ENCODE measurements at places on chromosomes 1 and 21.

- DNase-seq: no peak
These were observed 556 bp downstream of the MECR start for GRCh38 chr1:29230204-29230552.

- no peak for DNase-seq
These were observed 7.1 kb downstream of the ZC3H12A start for GRCh38 chr1:37481289-37482003.

DNA sequence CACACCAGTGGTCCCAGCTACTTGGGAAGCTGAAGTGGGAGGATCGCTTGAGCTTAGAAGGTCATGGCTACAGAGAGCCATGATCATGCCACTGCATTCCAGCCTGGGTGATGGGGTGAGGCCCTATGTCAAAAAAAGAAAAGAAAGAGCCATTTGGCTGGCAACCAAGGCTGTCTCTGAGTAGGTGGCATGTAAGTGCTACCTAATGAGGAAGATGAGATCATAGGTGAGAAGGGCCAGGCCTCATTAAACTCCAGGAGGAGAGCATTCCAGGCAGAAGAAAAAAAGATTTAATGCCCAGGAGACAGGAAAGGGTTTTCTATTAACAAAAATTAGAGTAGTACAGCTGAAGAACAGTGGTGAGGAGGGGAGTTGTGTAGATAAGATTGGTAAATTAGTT, 103.4 kb upstream of the ZNF678 start:
- peak; percentile 23 for DNase-seq

DNA sequence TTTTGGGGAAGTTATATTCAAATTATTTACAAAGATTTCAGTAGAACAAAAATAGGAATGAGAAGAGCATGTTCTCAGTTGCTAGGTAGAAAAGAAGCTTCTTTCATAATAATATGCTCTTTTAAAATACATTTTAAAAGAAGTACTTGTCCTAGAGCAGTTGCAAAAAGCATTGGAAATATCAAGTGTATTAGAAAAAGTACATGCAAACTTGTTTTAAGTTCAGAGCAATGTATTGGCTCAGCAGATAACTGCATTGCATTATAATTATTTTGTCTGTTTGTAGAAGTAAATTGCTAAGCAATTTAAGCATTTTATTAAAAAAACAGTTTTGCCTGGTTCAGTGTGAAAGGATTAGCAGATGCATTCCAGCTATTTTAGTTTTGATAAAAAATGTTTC, 806.4 kb downstream of the USP25 start:
- no peak for DNase-seq

DNA sequence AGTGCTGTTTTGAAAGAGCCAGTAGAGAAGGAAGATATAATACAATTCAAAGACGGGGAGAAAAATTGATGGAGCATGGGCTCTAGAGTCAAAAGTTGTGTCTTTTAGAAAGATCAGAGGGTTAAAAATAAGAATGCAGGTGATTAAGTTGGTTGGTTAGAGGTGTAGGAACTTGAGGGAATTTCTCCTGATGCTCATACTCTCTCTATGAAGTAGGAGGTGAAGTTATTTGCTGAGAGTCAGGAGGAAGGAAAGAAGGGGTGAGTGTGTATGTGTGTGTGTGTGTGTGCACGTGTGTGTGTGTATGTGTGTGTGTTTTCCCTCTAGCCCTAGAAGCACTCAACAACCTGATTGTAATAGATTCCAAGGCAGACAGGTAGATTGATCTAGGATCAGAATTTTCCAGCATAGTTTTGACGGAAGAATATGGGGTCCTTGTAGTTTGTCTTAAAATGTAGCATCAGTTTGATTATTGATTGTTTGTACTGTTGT, 88.3 kb upstream of the MACF1 start:
- DNase-seq: no peak

GRCh38 chr1:84496498-84496897, 9.7 kb upstream of the SPATA1 start:
- no peak for DNase-seq

DNA sequence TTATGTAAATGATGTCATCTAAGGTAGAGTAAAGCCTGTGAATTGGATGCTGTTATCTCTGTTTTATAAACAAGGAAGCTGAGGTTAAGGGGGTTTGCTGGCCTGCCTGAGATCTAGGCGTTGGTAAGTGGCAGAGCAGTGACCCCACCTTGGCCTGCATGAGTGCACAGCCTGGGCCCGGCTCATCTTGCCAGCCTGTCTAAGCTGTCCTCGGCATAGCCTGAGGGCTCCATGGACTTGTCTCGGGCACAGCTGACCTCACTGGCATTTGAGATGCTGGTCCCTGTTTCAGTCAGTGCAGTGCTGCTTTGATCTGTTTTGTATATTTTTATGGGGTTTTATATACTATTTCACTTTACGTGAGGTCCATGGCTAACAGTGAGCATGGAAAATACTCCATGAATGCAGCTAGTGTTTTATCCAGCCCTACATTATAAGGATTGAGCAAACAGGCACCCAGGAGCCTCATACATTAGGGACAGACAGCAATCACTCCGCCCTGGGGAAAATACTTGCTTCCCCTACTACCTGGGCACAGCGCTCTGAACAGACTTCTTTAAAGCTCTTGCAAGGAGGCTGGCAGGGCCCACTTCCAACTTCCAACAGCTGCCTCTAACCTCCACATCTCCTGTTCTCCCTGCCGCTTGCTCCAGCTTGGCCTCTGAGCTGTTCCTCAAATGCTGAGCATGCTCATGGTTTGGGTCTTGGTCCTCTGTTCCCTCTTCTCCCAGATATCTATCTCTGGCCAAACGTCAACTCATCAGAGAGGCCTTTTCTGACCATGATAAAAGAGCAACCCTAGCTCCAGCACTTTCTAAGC, 150.6 kb upstream of the HMGB4 start:
- no peak for DNase-seq

- no peak for DNase-seq
These were observed 99.7 kb downstream of the LAMC2 start for GRCh38 chr1:183285746-183286145.

DNA sequence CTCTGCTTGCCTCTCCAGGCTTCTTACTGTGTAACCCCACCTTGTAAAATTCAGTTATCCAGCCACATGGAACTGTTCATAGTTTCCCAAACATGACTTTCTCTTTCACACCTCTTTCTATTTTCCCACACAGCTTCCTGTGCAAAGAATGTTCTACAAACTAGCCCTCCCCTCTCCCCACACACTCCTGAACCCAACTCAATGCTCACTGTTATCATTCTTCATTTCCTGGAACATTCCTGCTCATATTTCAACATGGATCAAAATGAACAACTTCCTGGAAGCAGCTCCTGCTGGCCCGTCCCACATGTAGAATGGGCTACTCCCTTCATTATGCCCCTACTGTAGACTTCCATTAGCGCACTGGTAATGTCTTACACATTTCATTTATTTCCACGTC, 7.5 kb upstream of the HSD11B1 start:
- DNase-seq: no peak

DNA sequence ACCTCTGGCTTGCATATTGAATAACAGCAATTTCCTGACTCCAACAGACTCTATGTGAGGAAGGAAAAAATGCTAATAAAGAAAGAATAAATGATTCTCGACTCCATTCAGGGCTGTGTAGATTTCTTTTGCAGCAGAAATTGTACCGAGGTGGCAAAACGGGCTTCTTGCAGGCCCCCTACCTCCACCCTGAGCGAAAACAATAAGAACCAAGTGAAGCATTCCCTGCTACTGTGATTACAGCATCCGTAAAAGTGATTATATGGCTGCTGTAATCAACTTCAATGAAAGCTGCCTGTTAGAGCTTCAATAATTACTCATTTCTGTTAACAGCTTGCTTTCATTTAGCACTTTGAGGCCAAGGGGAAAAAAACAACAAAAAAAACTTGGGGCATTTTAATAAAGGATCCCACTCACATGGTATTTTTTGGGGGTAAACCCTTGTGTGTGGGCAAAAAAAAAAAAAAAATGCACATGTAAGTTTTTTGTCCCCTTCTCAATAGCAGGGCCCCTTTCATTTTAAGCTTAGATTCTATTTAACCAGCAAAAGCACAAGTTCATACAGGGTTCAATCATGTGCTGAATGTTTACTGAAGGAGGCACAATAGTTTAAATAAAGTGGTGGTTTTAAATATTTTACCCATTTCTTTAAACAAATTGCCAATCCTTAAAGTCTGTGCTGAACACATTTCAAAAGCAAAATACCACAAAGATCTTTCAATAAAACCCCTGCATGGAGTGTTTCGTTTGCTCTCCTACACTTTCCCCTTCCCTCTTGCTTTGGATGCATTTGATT, 271.6 kb downstream of the LMO4 start:
- DNase-seq: no peak

- no peak for DNase-seq
These were observed 87.0 kb downstream of the POFUT2 start for GRCh38 chr21:45200581-45201296.

DNA sequence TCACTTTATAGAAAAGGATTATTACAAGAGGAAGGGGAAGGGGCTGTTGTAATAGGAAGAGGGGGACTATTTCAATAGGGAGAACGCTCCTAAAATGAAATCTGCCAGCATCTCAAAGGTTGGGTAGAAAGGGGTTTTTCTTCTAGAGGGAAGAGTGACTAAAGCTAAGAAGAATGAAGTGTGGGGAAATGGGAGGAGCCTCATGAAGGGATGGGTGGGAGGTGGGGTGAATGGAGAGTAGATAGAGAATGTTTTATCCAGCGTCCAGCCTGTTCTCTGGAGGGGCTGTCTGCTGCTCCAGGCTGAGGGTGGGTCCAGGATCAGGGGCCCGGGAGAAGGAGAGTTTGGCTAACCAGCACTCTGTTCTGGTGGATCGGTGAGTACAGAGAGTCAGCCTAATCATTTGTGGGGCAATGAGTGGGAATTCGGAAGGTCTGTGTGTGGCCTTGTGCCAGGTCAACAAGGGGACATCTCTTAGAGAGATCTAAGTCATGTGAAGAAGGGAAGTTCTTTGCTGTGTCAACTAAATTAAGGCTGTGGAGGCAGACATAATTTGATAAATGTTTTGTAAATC, 25.2 kb downstream of the VN1R5 start:
- DNase-seq: no peak

DNA sequence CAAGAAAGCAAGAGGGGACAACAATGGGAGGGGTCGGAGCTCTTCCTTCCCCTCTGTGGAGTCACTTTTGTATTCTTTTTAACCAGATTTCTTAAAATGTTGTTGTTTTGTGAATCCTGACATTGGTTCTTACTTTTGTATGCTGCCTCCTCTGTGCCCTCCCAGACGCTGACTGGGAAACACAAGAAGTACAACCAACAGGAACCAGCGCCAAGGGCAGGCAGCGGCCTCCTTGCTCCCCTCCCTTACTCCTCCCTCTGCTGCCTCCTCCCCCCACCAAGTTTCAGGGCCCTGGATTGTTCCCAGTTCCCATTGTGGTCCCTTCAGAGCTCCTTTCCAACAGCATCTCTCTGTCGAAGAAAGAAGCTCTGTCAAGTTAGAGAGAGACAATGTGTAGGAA, 111.1 kb downstream of the BRINP2 start:
- peak; percentile 29 for DNase-seq

DNA sequence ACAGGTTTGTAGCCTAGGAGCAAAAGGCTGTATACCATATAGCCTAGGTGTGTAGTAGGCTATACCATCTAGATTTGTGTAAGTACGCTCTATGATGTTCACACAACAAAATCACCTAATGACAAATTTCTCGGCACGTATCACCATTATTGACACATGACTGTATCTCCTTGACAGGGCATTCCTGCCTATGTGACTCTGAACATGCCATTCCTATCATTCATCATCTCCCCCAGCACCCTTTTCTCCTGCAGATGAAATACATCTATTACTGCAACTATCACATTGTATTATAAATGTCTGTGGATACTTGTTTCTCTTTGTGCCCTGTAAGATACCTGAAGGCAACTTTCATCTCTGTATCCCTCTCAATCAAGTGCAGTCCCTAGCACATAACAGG, 29.9 kb downstream of the TP53BP2 start:
- no peak for DNase-seq

DNA sequence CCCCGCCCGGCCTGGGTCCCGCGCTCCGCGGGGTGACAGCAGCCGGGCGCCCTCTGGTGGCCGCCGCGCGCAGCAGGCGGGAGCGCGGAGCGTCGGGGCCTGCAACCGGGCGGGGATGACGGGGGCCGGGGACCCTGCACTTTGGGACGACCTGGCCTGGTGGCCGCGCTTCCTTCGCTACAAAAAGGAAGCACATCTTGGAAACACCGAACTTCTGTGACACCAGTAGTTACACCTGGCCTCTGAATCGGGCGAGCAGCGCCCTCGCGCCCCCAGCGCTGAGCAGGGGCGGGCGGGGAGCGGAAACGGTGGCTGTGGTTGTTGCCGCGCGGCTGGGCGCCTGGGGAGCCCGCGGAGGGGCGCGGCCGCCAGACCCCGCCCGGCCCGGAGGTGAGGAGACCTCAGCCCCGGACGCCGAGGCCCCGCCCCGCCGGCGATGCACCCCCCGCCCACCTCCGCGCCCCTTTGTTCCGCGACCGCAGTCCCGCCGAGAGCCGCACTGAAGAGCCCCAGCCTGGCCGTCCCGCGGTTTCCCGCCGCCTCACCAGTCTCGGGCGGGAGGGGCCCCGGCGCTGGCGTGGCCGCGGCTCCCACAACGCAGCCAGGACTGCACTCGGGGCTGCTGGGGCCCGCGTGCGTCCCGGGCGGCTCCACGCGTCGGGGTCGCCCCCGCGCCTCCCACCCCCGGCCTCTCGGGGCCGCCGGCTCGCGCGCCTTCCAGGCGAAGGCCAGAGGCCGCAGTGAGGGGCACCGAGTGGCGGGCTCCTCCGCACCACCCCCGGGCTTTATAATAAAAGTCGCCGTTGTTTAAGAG, 59.3 kb downstream of the H3-3A start:
- peak; percentile 96 for DNase-seq

DNA sequence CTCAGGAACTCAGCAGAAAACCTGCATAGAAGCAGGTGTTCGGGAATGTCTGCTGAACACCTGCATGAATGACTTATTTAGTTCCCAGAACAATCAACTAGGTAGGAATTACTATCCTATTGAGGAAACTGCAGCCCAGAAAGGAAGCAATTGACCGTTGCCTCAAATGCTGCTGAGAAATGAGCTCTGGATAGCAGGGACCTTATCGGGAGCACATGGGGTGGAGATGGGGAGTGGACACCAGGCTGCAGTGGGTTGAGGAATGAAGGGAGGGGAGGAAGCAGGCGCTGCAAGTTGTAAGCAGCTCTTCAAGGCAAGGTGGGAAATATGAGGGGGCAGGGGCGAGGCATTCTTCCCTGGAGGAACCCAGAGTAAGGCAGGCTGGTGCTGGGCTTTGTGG, 10.8 kb upstream of the CDCP2 start:
- no peak for DNase-seq

GRCh38 chr1:2876846-2877245, 75.4 kb upstream of the TTC34 start:
- no peak for DNase-seq

DNA sequence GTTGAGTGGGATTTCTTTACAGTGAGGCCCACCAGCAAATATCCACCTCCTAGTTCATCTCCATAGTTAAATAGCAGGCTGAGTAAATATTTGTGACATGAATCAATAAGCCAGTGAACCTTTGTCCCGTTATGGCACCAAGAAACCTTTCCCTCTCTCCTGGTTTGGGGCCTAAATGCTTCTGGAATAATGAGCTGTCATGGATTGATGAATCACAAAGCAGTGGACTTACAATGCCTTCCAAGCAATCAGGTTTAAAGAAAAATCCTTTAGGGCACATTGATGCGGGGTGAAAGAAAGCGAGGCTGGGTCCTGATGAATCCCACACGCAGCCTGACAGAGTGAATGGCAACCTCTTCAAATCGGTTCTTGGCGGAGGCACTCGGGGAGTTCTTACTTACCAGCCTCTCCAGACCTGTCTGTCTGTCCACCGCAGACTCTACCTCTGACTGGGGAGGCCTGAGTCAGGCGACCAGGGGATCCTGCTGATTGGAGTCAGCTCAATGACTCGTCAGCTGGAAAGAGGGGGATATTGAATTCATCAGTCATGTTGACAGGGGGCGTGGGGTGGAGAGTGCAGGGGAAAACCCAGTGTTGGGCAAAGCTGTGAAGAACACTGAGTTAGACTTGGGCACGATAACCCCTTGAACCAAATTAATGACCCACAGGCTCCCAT, 247.3 kb downstream of the PLPP3 start:
- DNase-seq: no peak
